Fibroblast of skin of right biceps (primary cell): ENCODE measurements at places on chromosomes 12 and 14.

- DNase-seq, result no peak
Observed at GRCh38 chr14:89382487-89382886, 34.5 kb downstream of the FOXN3 start.

GRCh38 chr12:48601013-48601756 is 31.3 kb upstream of the LALBA start:
- DNase-seq, result peak; percentile 32

DNA sequence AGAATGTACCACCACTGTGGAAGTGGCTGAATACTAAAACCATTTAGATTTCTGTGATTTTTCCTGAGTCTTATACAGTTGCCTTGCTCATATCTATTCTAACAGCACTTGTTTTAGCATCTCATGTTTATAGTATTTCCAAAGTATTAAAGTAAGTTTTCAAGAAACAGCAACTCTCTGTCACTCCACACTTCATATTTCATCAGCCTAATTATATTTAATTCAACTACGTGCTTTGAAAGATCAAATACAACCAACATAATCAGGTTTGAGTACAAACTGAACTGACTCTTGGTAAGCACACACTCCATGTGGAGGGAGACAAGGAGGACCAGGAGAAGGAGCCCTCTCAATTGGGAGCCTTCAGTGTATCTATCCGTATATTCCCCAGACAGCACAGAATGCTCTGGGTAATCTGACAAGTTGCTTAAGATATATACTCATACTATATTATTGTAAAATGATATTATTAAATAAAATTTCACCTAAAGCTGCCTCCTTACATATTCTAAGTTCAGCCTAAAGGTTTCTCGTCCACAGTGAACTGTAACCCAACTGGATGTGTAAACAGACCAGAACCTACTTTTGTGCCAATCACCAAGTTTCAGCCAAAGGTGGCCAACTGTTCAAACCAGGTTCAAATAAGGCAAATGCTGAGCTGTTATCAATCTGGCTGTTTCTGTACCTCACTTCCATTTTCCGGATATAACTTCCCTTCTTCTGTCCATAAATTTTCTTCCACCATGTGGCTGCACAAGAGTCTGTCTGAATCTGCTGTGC is 105.0 kb upstream of the RASSF8 start:
- DNase-seq, result no peak

- DNase-seq, result peak; percentile 56
Observed at GRCh38 chr12:76552343-76552938, 7.1 kb downstream of the OSBPL8 start.

DNA sequence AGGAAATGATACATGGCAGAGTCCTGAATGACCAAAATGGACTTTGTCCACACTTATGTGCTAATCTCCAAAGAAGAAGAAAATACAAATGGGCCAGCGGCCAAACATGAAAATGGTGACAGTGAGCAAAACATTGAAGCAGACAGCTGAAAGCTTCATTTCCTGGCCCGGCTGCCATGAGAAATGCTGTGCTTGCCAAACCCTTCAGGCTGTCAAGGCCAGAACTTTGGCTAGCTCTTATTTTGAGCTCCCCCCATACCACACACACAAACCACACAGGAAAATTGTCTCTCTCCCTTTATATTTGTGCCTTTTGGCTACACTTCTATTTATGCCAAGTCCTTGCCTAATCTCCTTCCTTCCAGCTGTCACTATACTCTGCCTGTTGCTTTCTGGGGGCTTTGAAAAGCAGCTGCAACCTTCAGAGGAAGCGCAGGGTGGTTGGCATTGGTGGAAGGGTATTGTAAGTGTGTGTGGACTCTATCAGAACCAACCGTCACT is 323.8 kb downstream of the RAD51B start:
- DNase-seq, result peak; percentile 84

GRCh38 chr12:24360461-24360860 is 411.0 kb upstream of the SOX5 start:
- DNase-seq, result no peak

DNA sequence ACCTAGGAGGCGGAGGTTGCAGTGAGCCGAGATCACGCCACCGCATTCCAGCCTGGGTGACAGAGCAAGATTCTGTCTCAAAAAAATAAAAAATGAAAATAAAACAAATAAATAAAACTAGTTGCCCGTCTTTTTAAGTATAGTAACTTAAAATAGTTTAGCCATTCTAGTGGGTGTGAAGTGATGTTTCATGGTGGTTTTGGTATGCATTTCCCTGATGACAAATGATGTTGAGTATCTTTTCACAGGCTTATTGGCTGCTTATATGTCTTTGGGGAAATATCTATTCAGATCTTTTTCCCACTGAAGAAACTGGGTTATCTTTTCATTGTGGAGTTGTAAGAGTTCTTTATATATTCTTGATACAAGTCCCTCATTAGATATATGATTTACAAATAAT is 102.4 kb upstream of the METAP2 start:
- no peak for DNase-seq

DNA sequence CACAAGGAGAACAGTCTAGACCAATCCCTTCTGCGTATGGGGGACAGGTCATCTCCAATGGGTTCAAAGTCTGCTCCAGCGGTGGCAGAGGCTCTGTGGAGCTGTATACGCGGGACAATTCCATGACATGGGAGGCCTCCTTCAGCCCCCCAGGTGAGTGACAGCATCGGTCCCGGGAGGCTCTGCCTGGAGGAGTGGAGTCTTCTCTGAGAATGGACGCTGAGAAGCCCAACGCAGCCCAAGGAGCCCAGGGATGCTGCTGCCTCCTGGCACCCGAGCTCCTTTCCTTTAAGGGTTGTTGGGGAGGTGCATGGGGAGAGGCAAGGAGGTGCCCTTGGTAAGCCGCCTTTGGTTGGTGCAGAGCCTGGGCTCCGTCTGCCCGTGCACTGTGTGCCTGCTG is 28.2 kb downstream of the ADGRD1 start:
- DNase-seq, result no peak

DNA sequence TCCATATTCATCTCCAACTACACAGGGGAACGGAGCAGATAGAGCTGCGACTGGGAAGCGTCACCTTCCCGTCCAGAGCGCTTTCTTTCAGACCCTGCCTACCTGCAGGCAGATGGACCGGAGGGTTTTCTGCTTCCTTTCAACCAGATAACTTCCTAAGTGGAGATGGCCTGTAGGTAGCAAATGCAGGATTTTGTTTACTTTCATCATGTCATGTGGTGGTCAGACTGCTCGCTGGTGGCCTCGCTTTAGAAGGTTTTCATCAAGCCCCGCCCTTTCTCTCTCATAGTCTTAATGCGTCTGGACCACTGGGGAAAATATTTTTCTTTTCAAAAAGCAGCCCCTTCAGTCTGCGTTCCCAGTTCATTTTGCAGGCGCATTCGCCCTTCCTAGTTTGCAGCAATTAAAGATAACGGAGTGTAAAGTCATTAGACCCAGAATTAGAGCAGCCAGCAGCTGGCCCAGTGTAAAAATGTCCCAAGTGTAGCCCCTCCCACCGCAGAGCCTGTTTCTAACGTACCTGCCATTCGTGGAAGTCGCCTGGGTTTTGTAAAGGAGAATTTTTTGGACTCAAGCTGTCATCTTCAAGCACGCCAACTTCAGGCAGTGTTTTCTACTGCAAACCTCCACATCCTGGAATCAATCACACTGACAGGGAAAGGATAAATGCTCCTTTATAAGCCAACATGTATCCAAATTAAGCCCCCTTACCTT is 68.9 kb downstream of the TESC start:
- no peak for DNase-seq

DNA sequence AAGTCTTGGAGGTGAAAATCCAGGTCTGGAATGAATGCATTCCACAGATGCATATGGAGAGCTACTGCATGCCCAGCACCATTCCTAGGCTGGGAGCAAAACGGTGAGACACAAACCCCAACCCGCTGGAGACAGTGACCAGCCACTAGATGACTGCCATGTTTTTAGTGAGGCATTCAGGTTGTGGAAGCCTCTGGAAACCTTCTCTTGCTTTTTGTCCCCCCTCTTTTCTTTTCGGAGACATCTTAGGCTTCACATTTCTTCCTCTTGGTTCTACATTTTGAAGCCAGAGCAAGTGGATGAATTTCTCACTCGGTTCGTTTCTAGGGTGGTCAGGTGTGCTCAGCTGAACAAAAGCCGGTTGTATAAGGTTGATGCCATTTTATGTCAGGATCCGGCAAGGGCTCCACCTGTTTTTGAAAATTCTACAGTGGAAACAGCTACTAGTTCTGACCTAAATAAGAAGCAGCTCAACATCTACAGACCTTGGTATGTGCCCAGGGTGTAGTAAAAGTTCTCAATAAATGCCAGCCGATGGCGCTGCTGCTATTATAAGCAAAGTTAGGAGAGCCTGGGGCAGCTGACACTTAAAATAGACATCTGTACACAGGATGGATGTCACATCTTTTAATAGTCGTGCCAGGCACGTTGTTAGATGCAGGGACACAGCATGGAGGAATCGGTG is 1.8 kb upstream of the ZNF839 start:
- no peak for DNase-seq

DNA sequence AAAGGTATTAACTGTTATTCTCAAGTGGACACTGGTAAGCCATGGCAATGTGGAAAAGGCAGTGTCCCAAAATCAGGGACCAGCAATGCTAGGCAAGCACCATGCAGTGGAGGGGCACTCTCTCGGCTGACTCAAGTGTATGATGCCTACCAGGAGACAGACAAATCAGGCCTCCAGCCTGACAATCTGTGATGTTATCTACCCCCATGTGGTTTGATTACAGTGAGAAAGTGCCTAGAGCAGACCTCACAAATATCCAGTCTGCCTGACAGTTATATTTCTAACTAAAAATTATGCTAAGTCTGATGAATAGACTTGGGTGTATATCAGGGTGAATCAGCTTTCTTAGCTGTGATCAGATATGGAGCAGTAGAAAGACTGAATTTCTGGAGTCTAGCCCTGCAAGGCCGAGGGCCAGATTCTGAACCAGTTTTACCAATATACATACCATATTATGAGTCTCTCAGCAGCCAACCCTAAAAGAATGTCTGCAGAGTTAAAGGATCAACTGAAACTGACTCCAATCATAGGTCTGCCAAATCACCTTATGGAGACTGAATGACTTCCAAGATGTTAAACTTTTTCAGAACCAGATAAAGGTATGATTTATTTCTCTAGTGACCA is 3.2 kb downstream of the PLBD1 start:
- no peak for DNase-seq

DNA sequence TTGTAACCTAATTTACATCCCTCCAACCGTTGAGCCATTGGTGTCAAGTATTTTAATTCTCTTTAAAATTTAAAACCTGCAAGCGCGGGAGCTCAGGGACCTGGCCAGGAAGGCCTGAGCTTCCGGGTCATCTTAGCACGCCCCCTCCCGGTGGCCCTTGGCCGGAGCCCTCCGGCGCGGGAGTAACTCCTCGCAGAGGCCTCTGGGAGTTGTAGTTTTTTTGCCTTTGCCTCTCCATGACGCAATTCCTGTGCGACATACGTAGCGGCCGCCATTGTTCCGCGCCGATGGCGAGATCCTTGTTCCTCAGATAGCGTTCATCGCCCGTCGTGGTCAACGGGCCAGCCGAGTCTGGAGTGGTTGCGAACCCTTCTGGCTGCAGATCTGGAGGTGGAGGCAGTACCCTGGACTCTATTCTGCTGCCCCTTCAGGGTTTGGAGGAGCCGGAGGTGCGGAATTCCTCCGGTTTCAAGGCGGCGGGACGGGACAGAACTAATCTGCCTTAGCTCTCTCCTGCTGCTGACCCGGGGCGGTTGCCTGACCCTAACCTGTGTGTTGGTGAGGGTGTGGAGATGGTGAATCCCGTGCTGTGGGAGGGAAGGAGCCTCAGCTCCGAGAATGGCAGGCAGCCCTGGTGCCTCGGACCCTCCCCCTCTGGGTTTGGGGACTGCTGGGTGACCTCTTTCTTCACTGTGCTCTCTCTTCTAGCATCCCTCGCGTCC is at the start of gene ZNF268:
TSS of gene ZNF268 (plus strand) at position 258 of the 722 bp plus-strand sequence. CDS start 503 bp downstream, outside the sequence.
- peak; percentile 90 for DNase-seq

GRCh38 chr12:23585782-23586163 is 363.7 kb downstream of the SOX5 start:
- no peak for DNase-seq

- DNase-seq, result no peak
Observed at GRCh38 chr12:63149909-63150712, 890 bp downstream of the AVPR1A start.

- DNase-seq, result peak; percentile 33
Observed at GRCh38 chr12:12180575-12180974, 86.3 kb downstream of the LRP6 start.

DNA sequence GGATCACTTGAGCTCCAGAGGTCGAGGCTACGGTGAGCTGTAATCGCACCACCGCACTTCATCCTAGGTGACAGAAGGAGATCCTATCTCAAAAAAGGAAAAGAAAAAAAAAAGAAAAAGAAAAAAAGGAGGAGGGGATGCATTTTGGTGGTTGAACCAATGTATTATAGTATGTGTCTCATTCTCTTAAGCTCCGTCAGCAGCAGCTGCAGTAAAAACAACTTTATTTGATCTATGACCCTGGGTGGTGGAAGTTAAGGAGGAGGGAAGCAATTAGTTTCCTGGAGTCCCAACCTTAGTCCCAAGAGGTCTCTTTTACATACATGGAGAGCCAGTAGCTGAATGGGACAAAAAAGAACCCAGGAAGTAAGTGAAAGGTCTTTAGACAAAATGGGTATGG is 26.8 kb upstream of the APOF start:
- no peak for DNase-seq

- DNase-seq, result no peak
Observed at GRCh38 chr12:39840422-39840821, 220.8 kb upstream of the ABCD2 start.

DNA sequence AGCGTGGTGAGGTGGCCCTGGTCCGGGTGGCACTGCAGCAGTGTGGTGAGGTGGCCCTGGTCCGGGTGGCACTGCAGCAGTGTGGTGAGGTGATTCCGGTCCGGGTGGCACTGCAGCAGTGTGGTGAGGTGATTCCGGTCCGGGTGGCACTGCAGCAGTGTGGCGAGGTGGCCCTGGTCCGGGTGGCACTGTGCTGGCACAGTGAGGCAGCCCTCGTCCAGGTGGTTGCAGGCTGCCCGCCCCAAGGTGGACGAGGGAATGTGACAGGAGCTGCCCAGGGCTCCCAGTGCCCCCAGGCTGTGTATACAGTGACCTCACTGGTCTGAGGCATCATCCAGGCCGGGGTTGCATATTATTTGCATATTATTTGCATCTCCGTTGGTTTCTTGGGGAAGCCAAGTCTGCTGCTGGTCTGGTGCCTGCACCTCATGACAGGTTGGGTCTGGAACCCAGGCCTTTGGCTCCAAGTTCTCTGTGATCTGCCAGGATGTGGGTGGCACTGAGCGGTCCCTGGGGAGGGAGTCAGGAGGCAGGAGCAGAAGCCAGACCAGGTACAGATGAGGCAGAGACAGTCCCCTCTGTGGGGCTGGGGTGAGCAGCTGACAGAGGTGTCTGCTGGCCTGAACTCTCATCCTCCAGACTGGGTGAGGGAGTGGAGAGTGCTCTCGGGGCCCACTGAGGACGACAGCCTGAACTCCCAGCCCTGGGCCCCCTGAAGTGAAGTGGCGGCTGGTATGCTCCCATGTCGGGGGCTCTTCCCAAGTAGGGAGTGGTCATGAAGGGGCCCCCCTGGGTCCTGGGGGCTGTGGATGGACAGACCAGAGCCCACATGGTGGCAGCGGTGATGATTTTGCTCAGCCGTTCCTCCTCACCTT is 79.3 kb downstream of the KIF26A start:
- DNase-seq, result no peak
